ENCODE measurements at places on chromosomes 1 and 21. TPM values are rescaled to one million over a fixed set of nuclear protein-coding genes. Genes with fewer than 3 reads are reported as not detected.

The TMEM269 gene
- total RNA-seq: 0.98 TPM

The KCNT2 gene
- 25.6 TPM for total RNA-seq

The RXFP4 gene
- total RNA-seq: not detected

The S100A7 gene
- total RNA-seq: not detected

The SPRR2E gene
- total RNA-seq: 1.2 TPM

The SPRR1B gene
- not detected for total RNA-seq

The ZFP69 gene
- 4.3 TPM for total RNA-seq

The NUDT4B gene
- total RNA-seq: not detected

The FOXD2 gene
- total RNA-seq: 0.60 TPM

- DNase-seq: no peak
Measured at GRCh38 chr1:171664976-171665375, 12.5 kb upstream of the MYOC start.

DNA sequence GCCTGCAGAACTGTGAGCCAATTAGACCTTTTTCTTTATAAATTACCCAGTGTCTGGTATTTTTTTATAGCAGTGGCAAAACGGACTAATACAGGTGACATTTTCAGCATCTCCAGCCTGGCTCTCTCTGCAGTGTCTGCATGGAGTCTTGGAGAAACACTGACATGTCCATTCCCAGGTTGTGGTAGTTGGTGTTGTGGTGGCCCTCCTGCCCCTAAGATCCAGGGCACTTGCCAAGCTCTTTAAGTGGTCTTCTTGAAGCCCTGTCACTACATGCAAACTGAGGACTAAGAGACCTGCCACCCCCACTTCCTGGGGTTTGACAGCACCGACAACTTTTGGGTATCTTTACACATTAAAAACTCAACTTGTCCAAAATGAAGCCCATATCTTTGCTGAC is 419.4 kb downstream of the NPHP4 start:
- DNase-seq: no peak

GRCh38 chr1:110324667-110325066 is 14.5 kb upstream of the RBM15 start:
- DNase-seq: no peak

DNA sequence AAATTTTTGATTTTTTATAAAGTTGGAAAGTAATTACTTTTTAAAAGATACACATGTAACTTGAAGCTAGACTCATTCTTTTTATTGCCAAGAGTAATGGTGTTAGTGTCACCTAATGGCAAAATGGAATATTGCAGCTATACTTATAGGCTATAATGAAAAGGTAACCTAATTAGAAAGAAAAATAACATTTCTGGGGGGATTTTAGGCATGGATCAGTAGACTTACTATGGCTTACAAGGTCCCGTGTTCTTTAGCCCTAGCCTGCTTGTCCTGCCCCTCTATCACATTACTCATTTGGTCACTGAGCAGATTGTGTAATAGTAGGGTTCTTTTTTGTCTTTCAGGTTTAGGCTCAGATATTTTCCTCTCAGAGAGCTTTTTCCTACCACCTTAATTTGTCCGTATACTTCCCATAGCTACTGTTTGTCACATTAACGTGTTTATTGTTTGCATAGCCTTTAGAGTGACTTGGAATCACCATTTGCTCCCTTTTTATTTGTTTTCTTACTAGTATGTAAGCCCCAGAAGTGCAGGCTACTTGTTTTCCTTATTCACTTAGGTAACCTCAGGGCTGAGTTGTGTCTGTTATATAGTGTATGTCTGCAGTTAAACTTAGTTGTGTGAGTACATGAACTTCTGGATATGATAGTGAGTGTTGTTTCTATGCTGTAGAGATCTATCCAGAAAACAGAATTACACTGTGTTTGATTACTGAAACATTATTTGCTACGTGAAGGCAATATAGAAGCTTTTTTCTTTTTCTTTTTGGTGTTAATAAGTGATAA is 58.7 kb downstream of the RABGAP1L start:
- no peak for DNase-seq

- DNase-seq: no peak
Measured at GRCh38 chr1:25041916-25042315, 111.8 kb upstream of the RUNX3 start.

DNA sequence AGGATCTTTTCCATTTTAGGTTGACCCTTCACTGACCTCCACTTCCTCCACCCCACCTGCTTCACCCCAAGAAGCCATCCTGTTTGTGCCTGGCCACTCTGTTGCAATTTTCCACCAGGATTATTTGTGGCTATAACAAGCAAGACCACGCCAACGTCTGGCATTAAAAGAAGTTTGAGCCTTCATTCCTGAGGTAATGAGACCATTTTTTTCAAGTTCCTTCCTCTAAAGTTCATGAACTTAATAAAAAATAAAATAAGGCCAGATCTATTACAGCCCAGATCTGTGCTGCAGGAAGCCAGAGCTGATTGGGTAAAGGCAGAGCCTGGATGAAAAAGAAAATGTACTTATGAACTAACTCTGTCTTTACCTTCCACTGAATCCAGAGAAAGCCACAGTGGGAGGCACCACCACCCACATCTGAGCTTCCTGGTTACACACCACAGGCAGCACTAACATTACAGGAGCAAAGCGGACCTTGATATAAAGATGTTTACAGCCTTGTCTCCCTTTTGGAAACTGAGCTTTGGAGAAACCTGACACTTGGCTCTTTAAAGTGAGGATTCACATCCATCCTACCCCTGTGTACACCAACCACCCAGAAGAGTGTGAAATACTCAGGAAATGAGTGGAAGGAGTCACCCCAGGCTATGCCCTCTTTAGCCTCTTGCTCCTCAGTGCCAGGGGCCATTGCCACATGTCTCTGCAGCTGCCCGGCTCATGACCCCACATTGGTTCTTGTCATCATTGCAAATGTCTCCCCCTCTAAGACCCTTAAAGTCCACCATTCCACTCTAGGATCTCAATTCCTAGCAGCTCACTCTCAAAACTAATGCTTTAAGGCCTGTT is 293.6 kb downstream of the PLPP3 start:
- DNase-seq: no peak

- DNase-seq: peak; percentile 81
Measured at GRCh38 chr1:7616076-7616832, 154.8 kb upstream of the VAMP3 start.

DNA sequence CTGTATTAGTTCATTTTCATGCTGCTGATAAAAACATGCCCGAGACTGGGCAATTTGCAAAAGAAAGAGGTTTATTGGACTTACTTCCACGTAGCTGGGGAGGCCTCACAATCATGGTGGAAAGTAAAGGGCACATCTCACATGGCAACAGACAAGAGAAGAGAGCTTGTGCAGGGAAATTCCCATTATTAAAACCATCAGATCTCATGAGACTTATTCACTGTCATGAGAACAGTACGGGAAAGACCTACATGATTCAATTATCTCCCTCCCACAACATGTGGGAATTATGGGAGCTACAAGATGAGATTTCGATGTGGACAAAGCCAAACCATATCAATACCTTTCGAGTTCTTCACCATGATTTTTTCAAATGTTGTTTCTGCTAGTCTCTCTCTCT is 3.7 kb upstream of the CHRM3 start:
- DNase-seq: no peak

- peak; percentile 86 for DNase-seq
Measured at GRCh38 chr1:167687919-167688519, 33.8 kb upstream of the MPZL1 start.

DNA sequence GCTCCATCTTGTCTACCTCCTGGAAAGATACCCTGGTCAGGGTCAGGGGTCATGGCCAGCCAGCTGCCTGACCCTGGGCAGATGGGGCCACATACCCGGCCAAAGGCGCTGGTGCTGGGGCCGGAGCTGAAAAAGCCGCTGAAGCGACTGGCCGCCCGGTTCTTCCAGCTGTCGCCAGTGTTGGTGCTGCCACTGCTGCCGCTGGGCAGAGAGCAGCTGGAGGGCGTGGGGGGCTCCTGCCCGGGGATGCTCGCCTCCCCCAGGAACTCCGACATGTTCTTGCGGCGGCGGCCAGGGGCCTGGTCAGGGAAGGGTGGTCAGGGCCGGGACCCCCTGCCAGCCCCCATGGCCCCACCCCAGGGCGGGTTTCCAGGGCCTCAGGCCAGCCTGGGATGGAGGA is 7.2 kb upstream of the TNFRSF25 start:
- no peak for DNase-seq

DNA sequence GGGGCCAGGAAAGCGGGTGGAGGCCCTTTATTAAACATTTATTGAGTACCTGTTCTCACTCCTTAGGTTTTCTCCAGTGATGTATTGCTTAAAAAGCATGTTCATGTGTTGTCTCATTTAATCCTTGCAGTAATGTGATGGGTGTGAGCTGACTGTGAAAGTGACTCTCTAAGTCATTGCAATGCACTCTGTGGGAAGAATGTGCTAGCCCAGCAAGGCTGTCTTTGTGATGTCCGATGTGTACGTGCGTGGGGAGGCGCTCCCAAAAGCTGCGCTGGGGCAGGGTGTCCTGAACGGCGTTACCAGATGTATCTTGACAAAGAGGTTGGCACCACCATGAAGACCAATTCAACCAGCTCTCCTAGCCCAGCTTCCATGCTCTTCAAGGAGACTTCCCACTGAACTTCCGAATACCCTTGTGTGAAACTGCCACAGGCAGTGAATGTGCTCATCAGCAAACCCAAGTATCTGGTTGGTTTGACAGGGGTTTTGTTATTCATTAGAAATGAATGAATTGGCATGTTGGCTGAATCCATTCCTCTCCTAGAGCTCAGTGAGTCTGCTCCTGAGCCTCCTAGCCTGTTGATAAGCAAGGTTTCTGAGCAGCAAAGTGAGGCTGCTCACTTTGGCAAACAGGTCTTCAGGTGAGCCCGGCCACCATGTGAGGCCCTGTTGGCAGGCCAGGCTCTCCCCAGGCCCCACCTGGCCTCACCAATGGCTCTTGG is 28.0 kb downstream of the NUAK2 start:
- DNase-seq: no peak

DNA sequence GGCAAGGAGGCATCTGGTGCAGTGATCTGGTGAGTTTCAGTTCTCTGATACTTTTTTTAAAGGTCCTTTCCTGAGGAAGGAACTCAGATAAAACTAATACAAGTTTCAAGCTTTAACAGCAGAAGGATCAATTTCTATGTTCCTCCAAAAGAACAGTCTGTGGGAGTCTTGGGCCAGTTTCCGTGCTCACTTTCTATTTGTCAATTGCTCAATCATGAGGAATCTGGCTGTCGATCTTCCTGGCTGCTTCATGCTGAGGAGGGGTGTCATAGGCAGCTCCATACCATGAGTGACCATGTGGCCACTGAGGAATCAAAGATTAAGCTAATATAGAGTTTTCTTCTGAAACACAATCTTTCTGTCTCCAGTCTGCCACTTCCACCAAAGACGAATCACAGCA is 11.4 kb upstream of the TMEM125 start:
- DNase-seq: no peak

DNA sequence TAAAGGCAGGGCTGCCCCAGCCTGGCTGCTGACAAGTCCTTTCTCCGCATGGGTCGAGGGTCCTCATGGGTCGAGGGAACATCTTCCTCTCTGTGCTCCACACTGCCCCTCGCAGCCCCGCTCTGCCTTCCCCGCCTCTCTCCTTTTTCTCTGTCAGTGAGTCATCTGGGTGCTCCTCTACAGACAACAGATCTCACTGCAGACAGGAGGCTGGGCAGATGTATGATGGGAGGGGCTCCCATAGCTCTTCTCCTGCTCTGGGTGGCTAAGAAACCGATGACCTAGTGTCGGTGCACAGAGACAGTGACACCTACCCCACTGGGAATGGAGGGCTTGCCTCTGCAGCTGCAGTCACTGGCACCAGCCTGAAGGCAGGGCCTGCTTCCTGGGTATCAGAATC is 5.5 kb downstream of the KCNA10 start:
- DNase-seq: no peak

Data from mesothelial cell of epicardium (in vitro differentiated cells).